MM.1S (cell line): ENCODE measurements at places on chromosomes 2 and 18.

- no peak for DNase-seq
Observed at GRCh38 chr2:38259311-38259710, 117.8 kb downstream of the ATL2 start.

DNA sequence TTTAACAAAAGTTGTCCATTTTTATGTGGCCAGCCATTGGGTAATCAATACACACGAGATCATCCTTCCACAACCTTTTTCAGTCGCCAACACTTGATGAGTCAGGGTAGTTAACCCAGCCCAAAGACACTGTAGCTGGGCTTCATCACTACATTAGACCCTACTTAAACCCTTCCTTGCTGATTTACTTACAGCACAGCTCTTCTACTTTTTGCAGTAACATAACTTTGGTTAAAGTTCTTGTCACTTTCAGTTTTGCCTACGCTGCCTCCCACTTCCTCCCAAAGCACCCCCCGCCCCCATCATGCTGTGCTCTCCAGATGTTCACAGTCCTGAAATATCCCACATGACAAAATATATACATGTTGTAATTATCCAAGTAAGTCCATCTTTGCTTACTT, 103.6 kb downstream of the CDK15 start:
- peak; percentile 72 for DNase-seq

DNA sequence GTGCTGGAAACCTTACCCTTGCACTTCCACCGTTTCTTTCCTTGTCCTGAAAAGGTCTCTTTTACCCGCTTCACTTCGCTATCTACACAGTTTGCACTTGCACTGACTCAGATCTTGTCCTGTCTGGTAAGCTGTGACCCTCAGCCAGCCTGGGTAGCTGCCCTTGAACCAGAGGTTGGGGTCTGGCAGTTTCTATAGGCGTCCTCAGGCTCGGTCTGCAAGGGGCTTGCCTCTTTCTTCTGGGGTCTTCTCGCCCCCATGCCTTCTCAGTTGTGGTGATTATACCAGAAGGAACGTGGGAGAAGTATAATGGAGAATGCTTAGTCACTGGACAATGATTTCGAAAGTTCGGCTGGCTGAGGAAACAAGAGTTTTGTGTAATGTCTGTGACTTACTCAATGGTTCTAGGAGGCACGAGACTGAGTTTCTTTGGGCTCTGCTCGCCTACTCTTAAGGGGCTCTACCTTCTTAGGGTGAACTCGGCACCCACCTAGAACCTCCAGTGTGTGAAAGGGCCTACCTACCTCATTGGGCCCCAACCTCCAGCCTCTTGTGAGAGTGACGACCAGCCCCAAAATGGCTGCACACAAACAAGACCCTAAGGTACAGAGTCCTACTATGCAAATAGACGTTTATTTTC, 6.9 kb upstream of the STAT1 start:
- DNase-seq = peak; percentile 27

DNA sequence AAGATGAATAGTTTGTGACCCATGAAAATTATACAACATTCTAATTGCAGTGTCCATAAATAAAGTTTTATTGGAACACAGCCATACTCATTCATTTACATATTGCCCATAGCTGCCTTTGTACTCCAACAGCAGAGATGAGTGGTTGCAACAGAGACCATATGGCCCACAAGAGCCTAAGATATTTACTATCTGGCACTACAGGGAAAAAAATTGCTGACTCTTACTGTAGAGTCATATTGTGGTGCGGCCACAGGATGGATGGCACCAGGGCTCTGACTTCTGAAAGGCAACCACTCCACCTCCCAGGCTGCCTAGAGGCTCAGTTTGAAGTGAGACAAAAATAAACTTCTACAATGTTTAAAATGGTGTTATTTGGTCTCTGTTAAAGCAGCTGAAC, 404.0 kb upstream of the ATP5MC3 start:
- peak; percentile 71 for DNase-seq

GRCh38 chr2:139457873-139458272, 677.7 kb upstream of the NXPH2 start:
- no peak for DNase-seq

GRCh38 chr2:168660870-168661862, 141.3 kb upstream of the NOSTRIN start:
- no peak for DNase-seq

DNA sequence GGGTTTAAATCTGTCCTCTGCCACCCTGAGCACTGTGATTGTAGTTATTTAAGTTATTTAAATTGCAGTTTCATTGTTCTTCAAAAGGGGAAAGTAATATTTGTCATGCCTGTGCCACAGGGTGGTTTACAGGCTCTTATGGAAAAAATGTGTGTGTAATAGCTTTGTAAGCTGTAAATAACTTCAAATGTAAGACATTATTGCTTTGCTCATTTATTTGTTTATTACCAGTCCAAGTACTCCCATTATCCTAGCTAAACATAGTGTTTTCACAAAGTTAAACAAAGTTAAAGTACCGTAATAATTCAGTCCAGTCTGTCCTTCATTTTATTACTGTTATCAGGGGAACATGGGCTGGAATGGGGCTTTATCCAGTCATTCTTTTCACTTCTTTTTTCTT, 43.4 kb upstream of the IGFBP2 start:
- no peak for DNase-seq

GRCh38 chr2:161237392-161238264, 70.6 kb upstream of the PSMD14 start:
- peak; percentile 37 for DNase-seq

GRCh38 chr2:191622374-191623320, 55.3 kb upstream of the NABP1 start:
- DNase-seq = no peak

GRCh38 chr2:147636886-147637285, 207.9 kb upstream of the ACVR2A start:
- peak; percentile 39 for DNase-seq

DNA sequence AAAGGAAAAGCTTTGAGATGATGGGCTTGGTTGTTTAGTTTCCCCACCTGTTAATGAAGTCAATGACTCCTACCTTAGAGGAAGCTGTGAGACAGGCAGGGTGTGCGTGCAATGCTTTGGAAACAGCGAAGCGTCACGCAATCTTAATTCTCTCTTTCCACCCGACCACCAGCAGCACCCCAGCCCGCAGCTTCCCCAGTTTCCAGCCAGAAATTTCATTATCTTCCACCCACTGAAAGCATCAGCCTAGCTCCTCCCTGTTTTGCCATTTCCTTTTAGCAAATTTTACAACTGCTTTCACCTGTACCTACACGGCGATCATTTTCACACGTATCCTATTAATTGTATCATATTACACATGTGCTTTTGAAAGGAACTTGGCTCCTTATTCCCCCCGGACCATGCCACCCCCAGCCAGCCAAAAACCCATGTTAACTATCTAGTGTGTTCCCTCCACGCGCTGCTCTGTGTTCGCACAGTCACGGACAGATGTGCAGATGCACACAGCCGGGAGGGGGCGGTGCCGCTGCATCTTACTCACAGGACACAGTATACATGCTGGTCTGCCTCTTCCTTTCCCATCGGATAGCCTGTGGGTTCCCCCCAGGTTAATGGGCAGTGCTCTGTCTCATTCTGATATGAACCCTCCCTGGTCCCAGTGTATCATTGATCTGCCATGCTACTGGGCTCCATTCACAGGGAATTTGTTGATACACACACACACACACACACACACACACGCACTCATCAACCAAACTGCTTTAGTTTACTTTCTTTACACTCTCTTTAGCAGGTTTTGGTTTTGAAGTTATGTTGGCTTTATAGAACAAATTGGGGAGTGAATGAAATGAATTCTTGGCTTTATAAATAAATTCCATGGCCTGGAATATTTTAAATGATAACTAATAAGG, 22.4 kb downstream of the CYP27C1 start:
- DNase-seq = peak; percentile 67

- DNase-seq = no peak
Observed at GRCh38 chr2:204357286-204357685, 188.0 kb upstream of the PARD3B start.

- DNase-seq = peak; percentile 56
Observed at GRCh38 chr18:63016270-63016669, 300.9 kb downstream of the PHLPP1 start.

DNA sequence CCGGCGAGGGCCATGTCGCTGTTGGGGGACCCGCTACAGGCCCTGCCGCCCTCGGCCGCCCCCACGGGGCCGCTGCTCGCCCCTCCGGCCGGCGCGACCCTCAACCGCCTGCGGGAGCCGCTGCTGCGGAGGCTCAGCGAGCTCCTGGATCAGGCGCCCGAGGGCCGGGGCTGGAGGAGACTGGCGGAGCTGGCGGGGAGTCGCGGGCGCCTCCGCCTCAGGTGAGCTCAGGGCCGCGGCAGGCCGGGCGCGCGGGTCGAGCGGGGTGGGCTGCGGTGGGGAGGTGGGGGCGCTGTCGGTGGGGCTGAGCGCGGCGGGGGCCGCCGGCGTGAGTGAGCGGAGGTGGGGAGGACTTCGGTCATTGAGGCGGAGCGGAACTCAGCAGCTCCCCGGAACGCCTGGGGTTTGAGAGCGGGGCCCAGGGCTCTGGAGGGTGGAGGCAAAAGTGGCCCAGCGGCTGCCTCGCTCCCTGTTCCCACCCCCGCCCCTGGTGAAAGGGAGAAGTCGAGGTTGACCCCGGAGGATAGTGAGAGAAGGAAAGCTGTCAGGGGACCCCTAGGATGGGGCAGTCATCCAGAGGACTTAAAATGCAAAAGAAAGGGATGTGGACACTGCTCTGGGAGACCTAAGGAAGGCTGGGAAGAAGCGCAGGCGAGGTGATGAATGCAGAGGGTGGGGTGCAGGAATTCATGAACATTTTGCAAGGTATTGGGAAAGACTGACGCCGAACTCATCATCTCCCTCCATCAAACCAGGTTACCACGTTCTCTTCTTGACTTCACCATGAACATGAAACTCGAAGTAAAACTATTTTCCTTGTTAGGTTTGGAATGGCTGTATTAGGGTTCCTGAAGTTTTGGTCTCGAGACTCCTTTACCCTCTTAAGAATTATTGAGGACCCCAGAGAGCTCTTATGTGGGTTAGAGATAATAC, 633 bp downstream of the MALT1 start:
- DNase-seq = peak; percentile 46

GRCh38 chr2:175823002-175823706, 178.9 kb downstream of the LNPK start:
- no peak for DNase-seq

DNA sequence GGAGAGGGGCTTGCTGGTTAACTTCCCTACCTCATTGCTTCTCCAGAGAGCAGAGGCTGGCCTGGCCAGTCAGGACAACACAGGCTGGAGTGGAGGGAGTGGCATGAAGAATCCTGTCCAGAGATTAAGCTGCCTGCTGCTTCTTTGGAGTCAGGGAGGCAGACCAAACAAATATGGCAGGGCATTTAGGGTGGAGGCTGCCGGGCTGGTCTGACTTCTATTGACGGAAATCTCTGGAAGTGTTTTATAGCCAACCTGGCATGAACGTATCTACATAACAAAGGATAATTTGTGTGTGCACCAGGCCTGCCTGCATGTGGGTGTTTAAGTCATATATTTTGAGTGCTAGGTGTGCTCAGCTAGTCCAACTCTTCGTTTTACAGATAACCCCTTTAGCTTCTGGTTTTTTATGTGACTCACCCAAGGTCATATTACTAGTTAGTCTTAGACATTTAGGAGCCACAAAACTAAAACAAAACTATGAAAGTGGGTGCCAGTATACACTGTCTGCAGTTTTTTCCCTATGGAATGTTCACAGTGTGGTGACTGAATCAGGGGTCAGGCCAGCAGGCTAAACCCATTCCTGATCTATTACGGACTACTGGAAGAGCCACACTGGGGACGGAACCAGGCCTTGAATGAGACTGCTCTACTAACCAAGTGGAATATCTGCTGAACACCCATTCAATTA, 5.5 kb downstream of the NPC1 start:
- DNase-seq = no peak

GRCh38 chr2:52264488-52264887, 1232.6 kb upstream of the NRXN1 start:
- no peak for DNase-seq

- no peak for DNase-seq
Observed at GRCh38 chr18:37222999-37223378, 342.6 kb downstream of the CELF4 start.

GRCh38 chr2:168731002-168731401, 71.4 kb upstream of the NOSTRIN start:
- DNase-seq = no peak

GRCh38 chr2:54065891-54066290, 49.5 kb upstream of the ACYP2 start:
- DNase-seq = no peak

- no peak for DNase-seq
Observed at GRCh38 chr2:11033114-11033513, 121.4 kb downstream of the KCNF1 start.
